ENCODE measurements at places on chromosomes 13 and 19. TPM values are rescaled to one million over a fixed set of nuclear protein-coding genes. Genes with fewer than 3 reads are reported as not detected.

The KASH5 gene
- total RNA-seq: not detected

The ATP4A gene
- not detected for total RNA-seq

The ARRDC5 gene
- not detected for total RNA-seq

The CEACAM7 gene
- total RNA-seq: 0.10 TPM

Measured in A549 treated with AZD2906 at 1 μM for 4 hours (cell line).